ENCODE measurements at places on chromosomes 3 and 15. TPM values are rescaled to one million over a fixed set of nuclear protein-coding genes. Genes with fewer than 3 reads are reported as not detected.

- H3K27ac ChIP-seq, result no peak overlapping the region
- no peaks in the 10 kb centered on the region for H3K4me1 ChIP-seq
- no peak overlapping the region for H3K4me3 ChIP-seq
- H3K36me3 ChIP-seq, result no peaks in the 10 kb centered on the region
- no peak for DNase-seq
Observed at GRCh38 chr15:88132499-88132898, 124.0 kb downstream of the NTRK3 start.

DNA sequence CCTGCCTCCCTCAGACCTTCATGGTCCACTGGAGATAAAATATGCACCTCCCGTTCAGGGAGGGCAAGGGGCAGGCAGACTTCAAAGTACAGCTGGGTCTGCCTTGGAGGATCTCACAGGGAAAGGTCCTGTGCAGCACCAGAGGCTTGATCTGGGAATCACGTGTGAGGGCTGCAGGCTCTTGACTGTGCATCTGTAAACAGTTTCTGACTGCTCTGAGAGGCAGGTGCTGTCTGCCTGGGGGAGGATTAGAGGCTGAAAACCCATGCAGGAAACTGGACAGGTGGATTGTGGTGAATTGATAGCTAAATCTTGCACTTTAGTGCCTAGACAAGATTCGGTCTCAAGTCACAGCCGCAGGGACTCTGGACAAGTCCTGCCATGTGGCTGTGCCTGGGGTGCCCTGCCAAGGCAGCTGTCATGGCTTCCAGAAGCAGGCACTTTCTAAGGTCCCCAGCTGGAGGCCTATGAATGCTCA is 239.3 kb downstream of the EPHB1 start:
- no peak overlapping the region for H3K4me3 ChIP-seq
- no peak for DNase-seq
- no peak overlapping the region for H3K27ac ChIP-seq
- peaks cover 4% of the 10 kb centered on the region for H3K4me1 ChIP-seq
- peaks cover 36% of the 10 kb centered on the region for H3K27me3 ChIP-seq

DNA sequence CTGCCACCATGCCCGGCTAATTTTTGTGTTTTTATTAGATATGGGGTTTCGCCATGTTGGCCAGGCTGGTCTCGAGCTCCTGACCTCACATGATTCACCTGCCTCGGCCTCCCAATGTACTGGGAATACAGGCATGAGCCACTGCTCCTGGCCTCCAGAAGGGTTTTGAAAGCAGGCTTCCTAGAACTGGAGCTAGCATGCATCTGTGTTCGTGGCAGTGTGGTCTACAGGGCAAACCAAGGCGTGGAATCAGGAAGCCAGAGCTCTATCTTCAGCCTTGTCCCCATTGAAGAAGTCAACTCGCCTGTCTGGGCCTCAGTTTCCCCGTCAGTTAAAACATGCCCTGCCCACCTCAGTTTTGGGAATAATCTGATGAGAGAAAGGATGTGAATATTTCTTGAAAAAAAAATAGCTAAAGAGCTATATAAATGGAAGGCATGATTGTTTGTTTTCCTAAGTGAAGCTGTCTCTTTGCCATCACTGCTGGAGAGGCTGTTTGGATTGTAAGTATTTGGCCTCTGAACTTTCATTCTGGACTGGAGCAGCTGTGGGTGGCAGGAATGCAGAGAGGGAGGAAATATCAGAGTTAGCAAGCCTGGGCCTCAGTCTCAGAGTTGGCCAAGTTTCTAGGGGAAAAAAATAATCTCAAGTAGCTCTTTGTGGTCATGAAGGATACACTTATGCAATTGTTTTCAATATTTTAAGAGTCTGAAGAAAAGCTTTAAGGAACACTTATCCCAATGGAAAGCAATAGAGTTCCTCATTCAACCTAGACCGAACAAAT is 36.5 kb upstream of the UACA start:
- H3K4me1 ChIP-seq, result peaks cover 14% of the 10 kb centered on the region
- H3K27ac ChIP-seq, result peak overlapping the region; percentile 51
- DNase-seq, result no peak
- H3K4me3 ChIP-seq, result no peak overlapping the region

Gene TICRR
- 10.2 TPM for total RNA-seq

Gene ZCWPW2
- 1.3 TPM for total RNA-seq
